ENCODE measurements at places on chromosomes 3 and 15.

DNA sequence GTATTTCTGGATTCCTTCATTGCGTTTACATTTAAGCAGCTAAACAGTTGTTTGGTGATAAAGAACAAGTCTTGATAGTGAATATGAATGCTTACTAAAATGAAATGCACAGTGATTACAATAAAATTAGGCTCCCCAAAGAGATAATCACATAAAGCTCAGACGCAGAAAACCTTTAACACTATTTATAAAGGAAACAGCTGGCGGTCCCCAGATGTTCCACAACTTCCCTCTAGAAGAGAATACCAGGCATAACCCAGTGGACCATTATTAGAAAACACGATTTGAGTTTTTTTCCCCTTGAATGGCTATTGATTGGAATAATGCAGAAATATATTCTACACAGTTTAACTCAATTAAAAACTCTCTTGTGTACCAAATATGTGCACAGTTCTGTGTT, 573.2 kb downstream of the DIPK2A start:
- DNase-seq: no peak

DNA sequence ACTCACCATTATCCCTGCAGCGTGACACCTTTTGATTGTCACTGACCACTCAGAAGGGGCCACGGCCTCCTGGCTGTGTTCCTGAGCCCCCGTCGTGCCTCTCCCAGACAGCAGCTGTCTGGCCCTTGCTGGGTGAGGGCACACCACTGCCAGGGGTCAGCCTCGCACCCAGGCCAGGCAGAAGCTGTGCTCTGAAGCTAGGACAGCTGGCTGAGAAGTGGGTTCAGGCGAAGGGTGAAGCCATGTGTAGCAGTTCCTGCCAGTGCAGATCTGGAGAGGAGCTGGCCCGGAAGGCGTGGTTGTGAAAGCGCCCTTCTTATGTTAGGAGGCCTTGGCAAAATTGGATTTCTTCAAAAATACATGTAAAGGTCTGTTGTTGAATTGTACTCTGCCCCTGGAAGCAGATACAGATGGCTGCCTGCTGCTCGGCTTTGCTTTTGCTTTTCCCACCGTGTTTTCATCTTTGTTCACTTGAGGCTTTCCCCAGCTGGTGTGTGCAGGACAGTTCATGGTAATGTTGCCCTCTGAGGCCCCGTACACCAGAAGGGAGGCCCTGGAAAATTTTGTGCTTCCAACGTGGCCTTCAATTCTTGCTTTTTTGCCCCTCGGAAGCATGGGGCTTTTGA, 49.1 kb downstream of the KLHL25 start:
- DNase-seq: no peak

GRCh38 chr15:99421172-99421656, 144.6 kb upstream of the MEF2A start:
- DNase-seq: no peak

DNA sequence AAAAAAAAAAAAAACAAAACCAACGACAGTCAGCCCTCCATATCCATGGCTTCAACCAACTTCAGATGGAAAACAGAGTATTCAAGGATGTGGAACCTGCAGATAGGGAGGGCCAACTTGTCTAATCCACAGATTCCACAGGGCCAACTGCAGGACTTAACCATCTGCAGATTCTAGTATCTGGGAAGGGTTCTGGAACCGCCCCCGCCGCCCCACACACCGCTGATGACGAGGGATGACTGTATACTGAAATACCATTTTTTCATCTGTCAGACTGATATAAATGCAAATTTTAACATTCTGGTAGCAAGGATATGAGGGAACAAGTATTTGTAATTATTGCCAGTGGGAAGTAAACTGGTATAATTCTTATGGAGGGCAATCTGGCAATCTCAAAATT, 29.5 kb downstream of the ADPGK start:
- DNase-seq: no peak

- peak; percentile 1 for DNase-seq
Measured at GRCh38 chr3:68256635-68257223, 602.3 kb upstream of the SUCLG2 start.

DNA sequence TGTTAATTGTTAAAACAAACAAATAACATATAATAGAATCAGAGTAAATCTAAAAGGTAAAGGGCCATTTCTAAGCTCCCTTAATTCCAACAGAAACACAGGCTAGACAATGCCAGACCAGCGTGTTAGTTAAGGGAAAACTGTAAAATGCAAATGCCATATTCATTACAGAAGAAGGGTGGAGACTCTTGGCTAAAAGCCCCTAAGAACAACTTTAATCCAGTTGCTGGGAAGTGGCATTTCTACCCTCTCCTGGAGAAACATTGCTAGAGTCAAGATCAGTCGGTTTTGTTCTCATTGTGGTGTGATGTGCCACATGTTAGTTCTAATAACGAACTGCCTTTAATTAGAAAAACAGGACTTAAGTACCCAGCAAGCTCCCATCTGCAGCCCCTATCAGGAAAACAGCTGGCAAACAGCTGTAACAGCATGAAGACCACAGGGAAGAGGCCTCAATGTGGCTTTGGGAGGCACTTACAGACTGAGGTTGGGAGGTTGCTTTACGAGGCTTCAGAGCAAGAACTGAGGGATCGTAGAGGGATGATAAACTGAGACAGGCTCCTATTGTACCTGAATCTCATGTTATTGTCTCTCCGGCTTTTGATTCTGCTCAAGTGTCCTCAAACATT, 1134.8 kb downstream of the ROBO1 start:
- DNase-seq: no peak

- no peak for DNase-seq
Measured at GRCh38 chr3:56205406-56205805, 262.9 kb downstream of the ERC2 start.
